ENCODE measurements at places on chromosomes 11 and 22. TPM values are rescaled to one million over a fixed set of nuclear protein-coding genes. Genes with fewer than 3 reads are reported as not detected.

The VSIG2 gene
- not detected for total RNA-seq

The ART5 gene
- total RNA-seq = not detected

The OR52E5 gene
- not detected for total RNA-seq

GRCh38 chr11:33052231-33052630 is 12.9 kb downstream of the TCP11L1 start:
- no peak for DNase-seq

DNA sequence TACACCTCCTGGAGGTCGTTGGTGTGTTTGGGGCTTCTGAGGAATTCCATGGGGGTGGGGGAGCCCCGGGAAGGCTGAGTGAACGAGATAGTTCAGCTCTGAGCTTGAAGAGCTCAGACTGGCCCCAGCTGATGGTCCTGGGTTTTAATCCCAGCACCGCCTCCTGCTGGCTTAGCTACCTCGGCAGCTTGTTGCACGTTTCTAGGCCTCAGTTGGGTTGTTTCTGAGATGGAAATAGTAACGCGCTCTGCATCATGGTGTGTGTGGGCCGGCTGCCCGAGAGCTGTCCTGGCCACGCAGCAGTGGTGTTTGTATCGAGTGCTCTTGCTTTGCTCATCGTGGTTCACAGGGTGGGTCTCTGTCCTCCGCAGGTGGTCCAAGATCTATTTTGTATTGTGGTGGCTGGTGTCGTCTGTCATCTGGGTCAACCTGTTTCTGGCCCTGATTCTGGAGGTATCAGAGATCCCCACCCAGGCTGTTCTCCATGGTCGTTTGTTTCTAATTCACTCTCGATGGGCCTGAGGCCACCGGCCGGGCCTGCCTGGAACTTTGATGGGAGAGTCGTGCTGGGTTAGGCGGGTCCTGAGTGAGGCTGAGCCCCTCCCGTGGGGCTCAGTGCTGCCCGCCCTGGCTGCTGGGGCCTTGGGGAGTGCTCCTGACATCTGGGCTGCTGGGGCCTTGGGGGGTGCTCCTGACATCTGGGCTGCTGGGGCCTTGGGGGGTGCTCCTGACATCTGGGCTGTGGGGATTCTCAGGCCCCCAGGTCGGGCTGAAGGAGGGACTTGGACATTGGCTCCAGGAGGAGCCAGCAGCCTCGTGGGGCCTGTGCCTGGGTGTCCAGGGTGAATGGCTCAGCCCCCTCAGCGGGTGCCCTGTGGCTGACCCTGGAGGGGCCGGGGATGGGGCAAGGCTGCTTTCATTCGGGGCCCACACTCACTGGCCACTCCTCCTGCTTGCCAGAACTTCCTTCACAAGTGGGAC is 37.7 kb downstream of the TPCN2 start:
- DNase-seq = no peak

GRCh38 chr22:37848587-37849088 is 581 bp upstream of the EIF3L start:
- peak; percentile 45 for DNase-seq

GRCh38 chr11:132692891-132693290 is 839.4 kb downstream of the OPCML start:
- DNase-seq = no peak

DNA sequence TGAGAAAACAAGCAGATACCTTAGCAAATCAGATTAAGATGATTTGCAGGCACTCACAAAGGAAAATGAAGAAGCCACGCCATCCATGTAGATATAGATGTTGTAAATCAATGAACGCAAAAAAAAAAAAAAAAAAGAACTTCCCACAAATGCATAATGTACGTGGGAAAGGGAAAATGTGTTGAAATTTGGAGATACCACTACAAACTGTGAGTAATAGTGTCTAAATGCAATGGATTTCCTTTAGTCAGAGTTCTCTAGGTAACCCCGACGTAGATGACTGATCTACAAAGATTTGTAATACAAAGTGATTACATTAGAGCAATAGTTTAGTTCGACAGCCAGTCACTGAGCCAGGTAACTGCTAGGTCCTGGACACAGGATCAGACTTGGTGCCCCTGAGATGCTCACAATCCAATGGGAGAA is 783 bp upstream of the ANKRD54 start:
- DNase-seq = no peak

GRCh38 chr11:77590194-77590782 is 535 bp downstream of the AQP11 start:
- DNase-seq = no peak

GRCh38 chr11:73597336-73597955 is 466 bp downstream of the FAM168A start:
- DNase-seq = no peak

GRCh38 chr22:42926104-42926503 is 69.0 kb upstream of the ARFGAP3 start:
- no peak for DNase-seq

GRCh38 chr22:19748991-19749664 is 11.4 kb upstream of the TBX1 start:
- no peak for DNase-seq

GRCh38 chr22:21013657-21014201 is 1.2 kb upstream of the P2RX6 start:
- DNase-seq = no peak

GRCh38 chr11:100459811-100460210 is 227.3 kb upstream of the ARHGAP42 start:
- DNase-seq = no peak

DNA sequence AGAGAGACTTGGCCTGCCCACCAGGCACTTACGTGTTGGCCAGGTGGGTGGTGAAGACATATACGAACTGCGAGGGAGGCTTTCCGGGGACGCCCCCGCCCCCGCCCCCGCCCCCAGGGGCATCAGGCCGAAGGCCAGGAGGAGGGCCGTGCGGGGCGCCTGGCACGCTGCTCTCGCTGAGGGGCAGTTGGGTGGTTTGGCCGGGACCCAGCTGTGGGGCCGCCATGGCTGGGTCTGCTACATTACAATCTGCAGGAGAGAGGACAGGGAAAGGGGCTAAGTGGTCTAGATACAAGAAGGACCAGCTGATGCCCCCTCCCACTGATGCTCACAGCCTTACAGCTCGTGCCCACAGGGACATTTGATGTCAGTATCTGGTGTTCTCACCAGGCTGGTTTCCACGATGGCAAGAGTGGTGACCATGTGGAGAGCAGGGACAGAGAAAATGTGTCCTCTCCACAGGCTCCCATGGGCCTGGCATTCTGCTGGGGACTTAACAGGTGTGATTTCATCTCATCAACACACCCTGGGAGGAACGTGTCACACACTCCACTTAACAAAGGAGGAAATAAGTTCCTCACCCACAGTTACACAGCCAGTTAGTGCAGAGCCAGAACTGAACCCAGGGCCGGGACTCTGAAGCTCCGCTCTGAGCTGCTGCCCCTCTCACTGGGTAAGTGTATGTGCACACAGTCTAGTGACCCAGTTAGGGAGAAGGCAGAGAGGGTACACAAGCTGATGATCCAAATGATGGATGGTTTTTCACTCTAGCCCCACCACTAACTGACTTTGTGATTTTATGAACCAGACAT is 19.7 kb downstream of the CXCR5 start:
- DNase-seq = no peak

DNA sequence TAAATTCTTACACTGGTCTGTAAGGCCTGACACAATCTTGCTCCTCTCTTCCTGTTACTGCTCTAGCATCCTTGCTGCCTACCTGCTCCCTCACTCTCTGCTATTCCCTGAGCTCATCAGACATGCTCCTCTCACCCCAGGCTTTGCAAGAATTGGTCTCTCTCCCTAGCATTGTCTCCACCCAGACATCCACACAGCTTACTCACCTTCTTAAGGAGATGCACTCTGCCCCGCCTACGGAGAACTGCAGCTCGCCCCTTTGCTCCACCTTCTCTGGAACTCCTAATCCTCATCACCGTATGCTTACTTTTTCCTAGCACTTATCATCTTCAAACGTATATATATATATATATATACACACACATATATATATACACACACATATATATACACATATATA is 23.3 kb upstream of the TMPRSS5 start:
- no peak for DNase-seq

GRCh38 chr11:69546735-69547370 is 65.4 kb downstream of the LINC01488 start:
- DNase-seq = no peak

- no peak for DNase-seq
Observed at GRCh38 chr11:1126491-1126926, 31.2 kb upstream of the MUC5AC start.

DNA sequence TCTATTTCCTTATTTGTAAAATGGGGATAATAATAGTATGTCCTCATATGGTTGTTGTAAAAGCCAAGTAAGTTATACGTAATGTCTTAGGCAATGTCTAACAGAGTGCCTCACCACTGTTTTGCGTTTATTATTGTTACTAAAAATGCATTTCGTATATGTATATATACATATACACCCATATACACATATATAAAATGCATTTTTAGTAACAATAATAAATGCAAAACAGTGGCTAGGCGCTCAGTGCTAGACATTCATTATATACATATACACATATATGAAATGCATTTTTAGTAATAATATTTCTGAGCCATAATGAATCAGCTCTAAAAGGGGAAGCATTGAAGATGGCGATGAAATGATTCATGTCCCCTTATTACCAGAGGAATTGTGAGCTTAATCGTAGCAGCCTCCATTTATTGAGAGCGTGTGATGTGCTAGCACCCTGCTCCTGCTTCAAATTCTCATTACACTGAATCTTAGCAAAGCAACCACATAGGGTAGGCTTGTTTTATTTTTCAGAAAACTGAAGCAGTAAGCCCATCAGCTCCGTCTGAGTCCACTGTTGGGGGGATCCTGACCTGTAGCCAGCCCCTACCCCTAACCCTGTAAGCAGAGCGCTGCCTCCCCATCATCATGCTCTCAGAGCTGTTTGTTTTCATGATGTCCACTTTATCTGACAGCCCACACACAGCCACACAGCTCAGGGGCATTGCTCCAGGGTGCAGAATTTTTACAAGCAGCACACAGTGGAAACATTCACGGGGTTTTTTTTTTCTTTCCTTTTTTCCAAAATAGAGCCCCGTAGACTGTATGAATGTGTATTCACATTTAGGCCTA is 97.1 kb upstream of the NAV2 start:
- no peak for DNase-seq

- DNase-seq = peak; percentile 50
Observed at GRCh38 chr22:34975721-34976120, 90.2 kb upstream of the ISX start.

GRCh38 chr22:37320726-37321677 is 38.7 kb downstream of the CYTH4 start:
- no peak for DNase-seq
